ENCODE measurements at places on chromosomes 12 and 14.

GRCh38 chr12:75744607-75745256, 233.3 kb upstream of the KRR1 start:
- no peak for DNase-seq

DNA sequence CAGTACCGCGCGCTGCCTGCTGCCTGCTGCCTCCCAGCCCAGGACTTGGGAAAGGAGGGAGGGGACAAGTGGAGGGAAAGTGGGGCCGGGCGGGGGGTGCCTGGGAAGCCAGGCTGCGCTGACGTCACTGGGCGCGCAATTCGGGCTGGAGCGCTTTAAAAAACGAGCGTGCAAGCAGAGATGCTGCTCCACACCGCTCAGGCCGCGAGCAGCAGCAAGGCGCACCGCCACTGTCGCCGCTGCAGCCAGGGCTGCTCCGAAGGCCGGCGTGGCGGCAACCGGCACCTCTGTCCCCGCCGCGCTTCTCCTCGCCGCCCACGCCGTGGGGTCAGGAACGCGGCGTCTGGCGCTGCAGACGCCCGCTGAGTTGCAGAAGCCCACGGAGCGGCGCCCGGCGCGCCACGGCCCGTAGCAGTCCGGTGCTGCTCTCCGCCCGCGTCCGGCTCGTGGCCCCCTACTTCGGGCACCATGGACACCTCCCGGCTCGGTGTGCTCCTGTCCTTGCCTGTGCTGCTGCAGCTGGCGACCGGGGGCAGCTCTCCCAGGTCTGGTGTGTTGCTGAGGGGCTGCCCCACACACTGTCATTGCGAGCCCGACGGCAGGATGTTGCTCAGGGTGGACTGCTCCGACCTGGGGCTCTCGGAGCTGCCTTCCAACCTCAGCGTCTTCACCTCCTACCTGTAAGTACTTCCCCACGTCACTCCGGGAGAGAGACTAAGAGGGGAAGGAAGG, at the start of gene LGR5:
LGR5 (plus strand) TSS at position 186 of the 732 bp plus-strand sequence; CDS start at position 469, 283 bp downstream.
- DNase-seq = no peak

DNA sequence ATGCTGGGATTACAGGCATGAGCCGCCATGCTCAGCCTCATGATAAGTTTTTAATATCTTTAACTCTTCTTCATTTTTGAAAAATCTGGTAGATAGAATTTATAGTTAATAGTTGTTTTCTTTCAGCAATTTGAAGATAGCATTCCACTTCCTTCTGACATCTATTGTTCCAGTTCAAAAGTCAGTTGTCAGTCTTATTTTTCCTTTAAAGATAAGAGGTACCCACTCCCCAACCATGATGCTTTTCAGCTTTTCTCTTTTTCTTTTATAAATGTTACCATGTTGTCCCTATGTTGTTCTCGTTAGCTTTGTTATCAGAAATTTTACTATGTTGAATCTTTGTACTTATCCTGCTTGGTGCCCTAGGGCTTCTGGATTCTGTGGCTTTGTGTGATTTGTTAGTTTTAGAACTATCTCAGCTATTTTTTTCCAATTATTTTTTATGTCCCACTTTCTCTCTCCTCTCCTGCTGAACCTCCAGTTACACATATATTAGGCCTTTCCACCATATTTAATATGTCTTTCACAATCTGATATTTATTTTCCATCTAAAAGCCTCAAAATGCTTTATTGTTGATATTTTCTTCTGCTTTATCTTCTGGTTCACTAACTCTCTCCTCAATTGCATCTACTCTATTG, 181.6 kb upstream of the FOXN3 start:
- no peak for DNase-seq

- DNase-seq = no peak
These were observed 388.1 kb upstream of the TMPO start for GRCh38 chr12:98127336-98127679.

GRCh38 chr12:87094356-87094755, 838.2 kb upstream of the MGAT4C start:
- DNase-seq = no peak

DNA sequence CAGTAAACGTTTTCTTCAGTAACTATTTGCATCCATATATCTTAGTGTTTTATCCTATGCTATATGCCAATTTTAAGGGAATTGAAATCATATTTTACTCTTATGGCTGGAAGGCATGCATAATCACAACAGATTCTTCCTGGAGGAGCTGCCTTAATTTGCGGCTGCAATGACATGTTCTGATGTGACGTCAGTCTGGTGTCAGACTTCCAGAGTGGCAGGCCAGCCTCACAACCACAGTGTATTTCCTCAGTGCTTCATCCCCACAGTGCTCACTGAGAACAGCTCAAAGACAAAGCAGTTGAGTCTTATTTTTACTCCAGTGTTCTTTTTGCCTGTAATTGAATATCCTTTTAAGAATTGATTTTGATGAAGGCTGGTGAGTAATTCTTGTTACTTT, 107.1 kb downstream of the PLEKHA5 start:
- no peak for DNase-seq

- no peak for DNase-seq
These were observed 26.3 kb upstream of the AMIGO2 start for GRCh38 chr12:47105914-47106674.

GRCh38 chr12:62731055-62731820, 203.7 kb downstream of the PPM1H start:
- no peak for DNase-seq

DNA sequence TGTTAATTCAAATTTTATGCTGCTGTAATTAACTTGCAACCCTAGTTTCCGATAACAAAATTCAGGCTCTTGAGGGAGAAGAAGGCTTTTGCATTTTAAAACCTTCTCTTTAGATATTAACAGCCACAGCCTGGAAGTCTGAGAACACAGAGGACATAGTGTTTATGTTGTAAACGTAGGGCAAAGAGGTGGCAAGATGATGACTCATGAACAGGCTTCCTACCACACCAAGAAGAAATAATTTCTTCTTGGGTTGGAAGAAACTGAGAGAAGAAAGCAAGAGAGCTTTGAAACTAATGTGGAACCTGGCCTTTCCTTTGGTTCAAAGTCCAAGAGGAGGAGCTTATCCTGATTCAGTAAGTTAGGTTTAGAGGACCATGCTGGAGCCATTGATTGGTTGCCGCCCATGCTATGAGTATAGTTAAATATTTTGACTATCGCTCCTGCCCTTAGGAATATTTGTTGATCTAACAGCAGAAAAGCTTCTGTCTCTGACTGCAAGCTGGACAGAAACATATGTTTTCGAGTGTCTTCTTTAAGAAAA, 31.8 kb downstream of the CCDC198 start:
- no peak for DNase-seq

GRCh38 chr12:3097186-3097804, 20.1 kb downstream of the TSPAN9 start:
- no peak for DNase-seq

GRCh38 chr12:57611108-57611826, at the start of gene ARHGEF25:
ARHGEF25 (plus strand) TSS chr12:57611435; CDS start chr12:57611895, 460 bp downstream.
- peak; percentile 8 for DNase-seq

DNA sequence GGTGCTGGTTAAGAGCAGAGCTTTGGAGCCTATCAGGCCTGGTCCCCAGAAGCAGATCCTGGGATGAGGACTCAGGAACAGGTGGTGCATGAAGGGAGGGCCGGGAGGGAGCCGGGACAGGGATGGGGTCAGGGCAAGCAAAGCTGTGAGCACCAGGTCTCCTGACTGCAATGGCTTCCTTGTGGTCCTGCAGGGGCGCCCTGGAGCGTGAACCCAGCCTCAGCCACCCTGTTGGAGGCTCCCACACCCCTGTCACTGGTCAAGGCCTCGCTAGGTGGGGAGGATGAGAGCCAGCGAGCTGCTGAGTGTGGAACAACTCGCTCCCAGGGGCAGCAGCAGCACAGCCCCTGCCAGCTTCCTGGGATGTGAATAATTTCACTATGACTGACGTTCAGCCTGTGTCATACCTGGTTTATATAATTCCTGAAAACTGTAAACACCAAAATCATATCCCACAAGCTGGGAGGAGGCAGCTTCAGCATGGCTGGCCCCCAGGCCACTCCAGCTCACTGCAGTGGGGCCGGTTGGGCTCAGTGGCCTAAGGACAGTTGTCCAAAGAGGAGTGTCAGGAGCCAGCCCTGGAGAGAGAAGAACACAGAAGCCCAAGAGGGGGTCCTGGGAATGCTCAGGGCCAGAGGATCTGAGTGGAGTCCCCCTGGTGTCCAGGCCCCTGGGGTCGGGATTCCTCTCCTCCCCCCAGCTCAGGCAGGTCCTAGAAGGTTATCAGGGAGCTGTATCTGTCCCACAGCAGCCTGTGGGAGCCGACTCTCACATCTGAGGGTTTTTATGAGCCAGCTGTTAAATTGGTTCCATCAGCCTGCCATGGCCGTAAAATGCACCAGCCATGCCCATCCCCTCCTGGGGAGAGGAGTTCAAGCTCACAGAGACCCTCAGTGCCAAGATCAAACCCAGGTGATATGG, 272.9 kb downstream of the ADGRD1 start:
- DNase-seq = no peak

DNA sequence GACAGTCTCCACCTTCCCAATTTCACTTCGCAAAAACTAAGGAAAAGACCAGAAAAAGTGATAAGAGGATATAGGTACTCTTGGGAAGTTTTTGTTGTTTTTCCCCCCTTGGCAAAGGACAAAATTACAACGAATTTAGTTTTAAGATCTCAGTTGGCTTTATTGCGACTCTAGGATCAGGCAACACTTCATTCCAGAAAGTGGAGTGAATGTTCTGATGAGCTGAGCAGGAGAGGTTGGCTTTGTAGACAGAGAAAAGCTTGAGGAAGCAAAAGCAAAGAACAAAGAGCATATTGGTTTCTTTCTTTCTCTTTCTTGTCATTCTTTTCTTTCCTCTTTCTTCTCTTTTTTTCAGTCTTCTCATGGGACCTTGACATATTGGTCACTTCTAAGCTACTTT, 640 bp upstream of the ZFYVE1 start:
- DNase-seq = no peak

- DNase-seq = no peak
These were observed 23.9 kb downstream of the NCKAP1L start for GRCh38 chr12:54521293-54522060.

GRCh38 chr14:61255968-61256367, 25.2 kb downstream of the TMEM30B start:
- no peak for DNase-seq

DNA sequence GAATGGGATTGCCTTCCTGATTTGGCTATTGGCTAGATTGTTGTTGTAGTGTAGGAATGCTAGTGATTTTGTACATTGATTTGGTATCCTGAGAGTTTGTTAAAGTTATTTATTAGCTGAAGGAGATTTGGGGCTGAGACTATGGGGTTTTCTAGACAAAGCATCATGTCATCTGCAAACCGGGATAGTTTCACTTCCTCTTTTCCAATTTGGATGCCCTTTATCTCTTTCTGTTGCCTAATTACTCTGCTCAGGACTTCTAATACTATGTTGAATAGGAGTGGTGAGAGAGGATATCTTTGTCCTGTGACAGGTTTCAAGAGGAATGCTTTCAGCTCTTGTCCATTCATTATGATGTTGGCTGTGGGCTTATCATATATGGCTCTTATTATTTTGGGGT, 265.7 kb upstream of the MGAT4C start:
- DNase-seq = no peak

- DNase-seq = no peak
These were observed 146.2 kb upstream of the SLC38A2 start for GRCh38 chr12:46518729-46519128.

DNA sequence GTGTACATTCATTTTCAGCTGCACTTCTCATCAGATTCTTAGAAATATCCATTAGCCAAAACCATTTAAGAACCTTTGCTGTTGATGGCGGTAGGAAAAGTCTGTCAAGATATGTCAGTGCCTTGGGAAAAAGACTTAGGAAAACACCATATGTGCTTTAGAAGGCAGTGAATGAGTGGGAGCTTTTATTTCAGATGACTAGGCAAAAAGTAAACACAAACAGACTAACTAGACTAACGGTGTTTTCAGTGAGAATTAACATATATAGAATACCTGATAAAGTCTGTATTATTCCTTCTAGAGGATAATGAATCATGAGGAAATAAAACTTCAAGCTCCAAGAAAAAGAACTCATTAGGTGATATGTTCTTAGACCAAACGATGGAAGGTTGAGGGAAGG, 418.9 kb downstream of the NAV3 start:
- DNase-seq = no peak

- no peak for DNase-seq
These were observed 237.2 kb upstream of the SYT10 start for GRCh38 chr12:33676866-33677265.

DNA sequence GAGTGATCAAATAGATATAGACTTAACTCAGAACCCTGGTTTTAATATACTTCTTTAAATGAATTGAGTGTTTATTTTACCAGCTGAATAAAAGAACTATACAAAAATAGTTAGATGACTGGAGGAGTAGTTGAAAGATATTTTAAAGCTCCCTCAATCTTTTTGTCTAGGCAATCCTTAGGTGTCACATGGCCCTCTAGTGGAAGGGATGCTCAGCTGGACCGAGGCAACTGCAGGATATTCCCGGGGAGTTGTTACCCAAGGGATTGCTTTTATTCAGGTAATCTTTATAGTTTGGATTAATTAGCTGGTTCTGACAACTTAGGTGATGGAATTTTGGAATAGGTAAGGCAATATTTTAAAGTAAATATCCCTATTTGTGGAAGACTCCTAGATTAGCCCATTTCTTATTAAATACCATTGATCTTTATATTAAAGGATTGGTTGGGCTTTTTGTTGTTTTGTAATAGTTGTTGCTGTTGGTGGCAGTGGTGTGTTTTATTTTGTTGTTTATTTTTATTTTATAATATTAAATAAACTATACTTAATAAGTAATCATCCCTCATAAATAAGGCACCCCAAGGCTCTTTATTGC, 57.1 kb downstream of the ZDHHC17 start:
- peak; percentile 13 for DNase-seq

- no peak for DNase-seq
These were observed 10.4 kb downstream of the MSI1 start for GRCh38 chr12:120358412-120359100.

- no peak for DNase-seq
These were observed 96.2 kb downstream of the ACACB start for GRCh38 chr12:109212460-109213115.

DNA sequence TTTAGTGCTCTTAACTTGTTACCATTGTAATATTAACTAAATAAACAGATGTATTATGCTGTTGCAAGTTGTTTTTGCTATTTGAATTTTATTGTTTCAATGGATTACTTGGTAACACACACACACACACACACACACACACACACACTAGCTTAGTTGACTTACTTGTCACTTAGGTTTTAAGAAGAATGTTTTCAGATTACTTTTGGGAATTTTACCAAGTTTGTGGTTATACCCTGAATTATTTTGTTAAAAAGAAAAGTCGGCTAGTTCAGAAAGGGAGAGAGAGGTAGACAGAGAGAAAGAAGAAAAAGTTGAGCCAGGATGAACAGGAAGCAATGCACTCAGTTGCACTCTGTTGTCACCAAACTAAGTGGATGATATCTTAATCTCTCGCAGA, 5.3 kb downstream of the SSTR1 start:
- DNase-seq = no peak

- DNase-seq = no peak
These were observed 2.5 kb downstream of the PTGDR start for GRCh38 chr14:52269982-52270381.

DNA sequence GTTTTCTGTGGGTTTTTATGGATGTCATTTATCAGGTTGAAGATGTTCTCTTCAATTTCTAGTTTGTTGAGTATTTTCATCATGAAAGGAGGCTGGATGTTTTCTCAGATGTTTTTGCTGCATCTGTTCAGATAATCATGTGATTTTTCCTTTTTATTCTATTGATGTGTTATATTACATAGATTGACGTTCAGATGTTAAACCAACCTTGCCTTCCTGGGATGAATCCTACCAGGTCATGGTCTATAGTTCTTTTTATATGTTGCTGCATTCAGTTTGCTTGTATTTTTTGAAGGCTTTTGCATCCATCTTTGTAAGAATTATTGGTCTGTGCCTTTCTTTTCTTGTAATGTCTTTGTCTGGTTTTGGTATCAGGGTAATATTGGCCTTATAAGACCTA, 43.9 kb upstream of the LYZ start:
- no peak for DNase-seq
